ENCODE measurements at places on chromosomes 6 and 20. TPM values are rescaled to one million over a fixed set of nuclear protein-coding genes. Genes with fewer than 3 reads are reported as not detected.

The GJA1 gene
- total RNA-seq: 62.7 TPM

The ZNF512B gene
- total RNA-seq: 10.4 TPM

The PRDM13 gene
- total RNA-seq: 0.83 TPM

The HSP90AB1 gene
- total RNA-seq: 1,059 TPM
